Right ventricle myocardium inferior (tissue), 1 donor: ENCODE measurements at places on chromosomes 5 and 9. TPM values are rescaled to one million over a fixed set of nuclear protein-coding genes. Genes with fewer than 3 reads are reported as not detected.

The C5orf24 gene
- 21.9 TPM for total RNA-seq

The HDAC3 gene
- 29.9 TPM for total RNA-seq

- DNase-seq, result no peak
Observed at GRCh38 chr5:153891394-153891793, 147.3 kb downstream of the FAM114A2 start.

DNA sequence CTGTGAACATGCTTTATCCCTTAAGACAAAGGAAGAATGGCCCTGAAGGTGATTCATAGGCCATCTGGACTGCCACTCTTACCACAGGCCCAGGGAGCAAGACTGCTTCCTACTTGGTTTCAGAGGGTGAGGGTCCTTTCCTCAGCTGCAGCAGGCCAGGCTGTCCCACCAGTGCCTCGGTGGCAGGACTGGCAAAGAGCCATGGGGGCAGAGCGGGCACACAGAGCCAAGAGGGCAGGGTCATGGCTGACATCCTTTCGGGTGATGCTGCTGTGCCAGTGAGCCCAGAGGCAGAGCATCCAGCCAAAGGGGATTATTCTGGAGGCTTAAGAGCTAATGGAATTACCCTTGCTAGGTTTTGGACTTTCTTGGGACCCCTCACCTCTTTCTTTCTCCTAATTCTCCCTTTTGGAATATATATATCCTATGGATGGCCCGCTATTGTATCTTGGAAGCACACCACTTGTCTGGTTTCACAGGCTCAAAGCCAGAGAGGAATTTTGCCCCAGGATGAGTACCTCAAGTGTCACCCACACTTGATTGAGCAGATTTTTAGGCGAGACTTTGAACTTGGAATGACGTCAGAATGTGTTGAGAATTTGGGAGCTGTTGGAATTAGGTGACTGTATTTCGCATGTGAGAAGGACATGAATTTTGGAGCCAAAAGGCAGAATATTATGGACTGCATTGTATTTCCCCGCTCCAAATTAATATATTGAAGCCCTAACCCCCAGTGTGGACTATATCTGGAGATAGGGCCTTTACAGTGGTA is 180.6 kb downstream of the BARX1 start:
- DNase-seq, result no peak

GRCh38 chr5:179930788-179931473 is 23.2 kb upstream of the TBC1D9B start:
- no peak for DNase-seq
